Central memory CD8-positive, alpha-beta T cell (primary cell): ENCODE measurements at places on chromosomes 12 and 14.
A peak's percentile ranks its signal among the peaks of the same experiment; 100 is the strongest.

DNA sequence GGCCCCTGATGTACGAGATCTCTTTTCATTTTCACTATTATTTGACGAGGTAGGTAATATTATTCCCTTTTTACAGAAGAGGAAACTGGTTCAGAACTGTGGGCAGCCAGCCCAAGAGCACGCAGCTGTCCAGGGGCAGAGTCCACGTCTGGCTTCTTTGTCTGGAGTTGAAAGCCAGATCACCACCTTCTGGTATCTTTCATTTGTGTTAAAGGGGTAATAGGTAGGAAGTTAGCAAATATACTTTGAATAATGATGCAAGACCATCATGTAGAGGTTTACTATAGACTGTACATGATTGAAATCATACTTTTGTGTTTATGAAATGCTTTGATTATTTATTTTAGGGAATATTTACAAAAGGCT is 144.1 kb upstream of the AMIGO2 start:
- DNase-seq: no peak

GRCh38 chr12:111557271-111558106 is 41.6 kb downstream of the ATXN2 start:
- DNase-seq: no peak

DNA sequence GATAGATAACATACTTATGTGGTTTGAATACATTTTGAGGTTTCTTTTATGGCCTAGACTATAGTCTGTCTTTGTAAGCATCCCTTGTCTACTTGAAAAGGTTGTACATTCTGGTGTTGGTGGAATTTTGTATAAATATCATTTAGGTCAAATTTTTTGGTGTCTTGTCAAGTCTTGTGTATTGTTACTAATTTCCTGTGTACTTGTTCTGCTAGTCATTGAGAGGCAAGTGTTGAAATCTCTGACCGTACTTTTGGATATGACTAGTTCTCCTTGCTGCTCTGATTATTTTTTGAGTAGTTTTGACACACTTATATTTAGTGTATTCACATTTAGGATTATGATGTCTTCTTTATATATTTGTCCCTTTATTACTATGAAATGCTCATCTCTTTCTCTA is 219.6 kb downstream of the CCDC91 start:
- DNase-seq: no peak

- DNase-seq: no peak
Observed at GRCh38 chr12:59041241-59042121, 121.2 kb upstream of the LRIG3 start.

DNA sequence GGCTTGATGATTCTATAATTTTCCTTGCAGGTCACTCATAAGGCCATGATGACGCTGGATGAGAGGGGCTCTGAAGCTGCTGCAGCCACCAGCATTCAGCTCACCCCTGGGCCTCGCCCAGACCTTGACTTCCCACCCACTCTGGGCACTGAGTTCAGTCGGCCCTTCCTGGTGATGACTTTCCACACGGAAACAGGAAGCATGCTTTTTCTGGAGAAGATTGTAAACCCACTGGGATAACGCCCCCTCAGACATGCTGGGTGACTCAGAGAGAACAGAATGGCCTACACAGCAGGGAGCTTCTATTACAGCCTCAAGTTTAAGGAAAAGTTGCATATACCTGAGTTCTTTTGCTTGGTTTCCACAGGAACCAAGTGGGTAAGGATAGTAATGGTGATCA is 34.3 kb downstream of the SERPINA3 start:
- no peak for DNase-seq

DNA sequence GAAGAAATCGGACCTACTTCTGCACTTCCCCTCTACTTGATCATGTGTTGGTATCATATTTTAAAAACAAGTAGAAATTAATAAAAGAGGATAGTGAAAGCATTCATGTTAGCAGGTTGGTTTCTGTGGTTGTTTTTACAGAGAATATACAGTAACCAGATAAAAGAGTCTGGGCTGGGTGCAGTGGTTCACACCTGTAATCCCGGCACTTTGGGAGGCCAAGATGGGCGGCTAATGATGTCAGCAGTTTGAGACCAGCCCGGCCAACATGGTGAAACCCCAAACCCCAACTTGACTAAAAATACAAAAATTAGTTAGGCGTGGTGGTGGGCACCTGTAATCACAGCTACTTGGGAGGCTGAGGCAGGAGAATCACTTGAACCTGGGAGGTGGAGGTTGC is 55.9 kb downstream of the LRP6 start:
- DNase-seq: peak; percentile 53

DNA sequence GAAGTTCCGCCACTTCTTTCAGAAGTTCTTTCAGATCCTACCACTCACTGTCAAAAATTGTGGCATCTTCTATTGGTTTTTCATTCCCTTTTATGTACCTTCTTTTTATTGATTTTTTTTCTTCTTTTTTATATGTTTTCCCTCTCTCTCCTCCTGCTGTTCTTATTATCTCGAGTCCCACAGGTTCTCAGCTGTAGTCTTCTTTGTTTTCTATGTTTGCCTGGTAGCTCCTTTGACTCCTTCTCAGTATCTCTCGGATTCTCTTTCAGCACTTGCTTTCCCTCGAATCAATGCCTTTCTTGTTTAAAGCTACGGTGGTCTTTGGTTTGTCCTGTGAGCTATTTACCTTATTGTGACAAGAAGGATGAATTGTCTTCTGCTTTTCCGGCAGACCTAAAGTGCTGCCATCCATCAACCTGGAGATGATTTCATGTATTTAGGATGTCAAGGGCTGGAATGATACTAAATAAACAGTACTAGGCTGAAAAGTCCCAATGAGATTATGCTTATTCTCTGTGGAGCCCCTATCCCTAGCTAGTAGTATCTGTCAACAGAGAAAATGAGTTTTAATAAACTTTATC is 541.7 kb downstream of the NOVA1 start:
- DNase-seq: no peak

- DNase-seq: no peak
Observed at GRCh38 chr12:13390381-13390861, 193.9 kb downstream of the EMP1 start.

DNA sequence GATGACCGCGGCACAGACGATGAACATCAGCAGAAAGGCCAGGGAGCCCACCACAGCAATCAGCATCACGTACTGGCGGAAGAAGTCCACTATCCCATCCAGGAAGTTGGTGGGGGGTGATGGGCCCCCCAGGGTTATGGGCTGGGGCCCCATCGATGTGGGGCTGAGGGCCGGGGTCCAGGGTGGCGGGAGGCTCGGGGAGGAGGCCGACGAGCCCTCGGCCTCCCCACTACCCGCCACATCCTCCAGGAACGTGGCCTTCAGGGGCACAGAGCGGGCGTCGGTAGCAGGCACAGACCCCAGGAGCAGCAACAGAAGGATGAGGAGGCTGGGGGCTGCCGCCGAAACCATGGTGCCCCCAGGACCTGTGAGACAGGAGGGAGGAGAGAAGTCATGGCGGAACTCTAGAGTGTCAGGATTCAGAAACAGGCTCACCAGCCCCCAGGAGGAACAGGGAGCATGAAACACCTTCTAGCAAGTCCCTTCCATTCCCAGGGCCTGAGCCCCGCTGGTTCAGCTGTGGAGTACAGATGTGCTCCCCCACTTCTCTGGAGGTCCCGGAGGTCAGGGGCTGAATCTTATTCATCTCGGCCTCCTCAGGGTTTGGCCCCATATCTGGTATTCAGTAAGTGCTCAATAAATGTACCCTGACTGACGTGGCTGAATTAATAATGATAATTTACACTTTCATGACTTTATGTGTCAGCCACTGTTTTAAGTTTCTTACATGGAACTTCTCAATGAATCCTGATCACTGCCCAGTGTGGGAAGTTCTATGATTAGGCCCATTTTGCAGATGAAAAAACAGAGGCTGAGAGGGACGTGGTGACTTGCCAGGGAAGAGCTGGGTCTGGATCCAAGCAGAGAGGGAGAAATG is 5.6 kb downstream of the TMEM119 start:
- no peak for DNase-seq

GRCh38 chr12:130357241-130357640 is 19.6 kb downstream of the PIWIL1 start:
- DNase-seq: no peak

- DNase-seq: peak; percentile 38
Observed at GRCh38 chr14:106268013-106268727, 741.8 kb downstream of the TMEM121 start.

DNA sequence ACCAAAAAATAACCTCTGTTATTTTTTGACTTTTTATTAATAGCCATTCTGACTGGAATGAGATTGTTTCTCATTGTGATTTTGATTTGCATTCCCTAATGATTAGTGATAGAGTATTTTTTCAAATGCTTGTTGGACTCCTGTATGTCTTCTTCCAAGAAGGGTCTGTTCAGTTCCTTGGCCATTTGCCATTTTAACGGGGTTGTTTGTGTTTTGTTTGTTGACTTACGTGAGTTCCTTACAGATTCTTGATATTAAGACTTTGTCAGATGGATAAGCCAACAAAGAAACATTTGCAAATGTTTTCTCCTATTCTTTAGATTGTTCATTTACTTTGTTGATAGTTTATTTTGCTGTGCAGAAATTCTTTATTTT is 651.6 kb upstream of the LRFN5 start:
- DNase-seq: no peak

DNA sequence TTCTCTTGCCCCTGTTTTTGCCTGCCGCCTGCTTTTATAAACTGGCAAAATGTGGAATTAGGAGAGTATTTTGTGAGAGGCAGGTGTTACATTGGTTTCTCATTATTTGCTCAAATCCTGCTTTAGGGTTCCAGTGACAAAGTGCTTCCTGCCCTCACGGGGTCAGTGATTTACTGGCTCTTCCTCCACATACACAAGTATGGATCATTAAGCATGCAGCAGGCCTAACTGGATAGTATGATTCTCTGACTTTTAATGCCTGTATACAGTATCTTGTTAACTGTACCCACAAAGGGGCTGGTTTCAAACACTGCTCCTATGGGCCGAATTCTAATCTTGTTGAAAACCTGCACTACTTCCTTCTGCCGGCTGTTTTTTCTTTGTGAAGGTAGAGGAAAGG is 63.2 kb downstream of the PTCSC3 start:
- DNase-seq: no peak

DNA sequence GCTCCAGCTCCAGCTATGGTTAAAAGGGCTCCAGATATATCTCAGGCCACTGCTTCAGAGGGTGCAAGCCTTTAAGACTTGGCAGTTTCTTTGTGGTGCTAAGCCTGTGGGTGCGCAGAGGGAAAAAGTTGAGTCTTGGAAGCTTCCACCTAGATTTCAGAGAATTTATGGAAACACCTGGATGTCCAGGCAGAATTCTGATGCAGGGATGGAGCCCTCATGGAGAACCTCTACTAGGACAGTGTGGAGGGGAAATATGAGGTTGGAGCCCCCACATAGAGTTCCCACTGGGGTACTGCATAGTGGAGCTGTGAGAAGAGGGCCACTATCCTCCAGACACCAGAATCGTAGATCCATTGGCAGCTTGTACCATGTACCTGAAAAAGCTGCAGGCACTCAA is 69.9 kb downstream of the SDR9C7 start:
- DNase-seq: no peak

GRCh38 chr12:46043972-46044520 is 53.7 kb upstream of the SCAF11 start:
- DNase-seq: no peak

DNA sequence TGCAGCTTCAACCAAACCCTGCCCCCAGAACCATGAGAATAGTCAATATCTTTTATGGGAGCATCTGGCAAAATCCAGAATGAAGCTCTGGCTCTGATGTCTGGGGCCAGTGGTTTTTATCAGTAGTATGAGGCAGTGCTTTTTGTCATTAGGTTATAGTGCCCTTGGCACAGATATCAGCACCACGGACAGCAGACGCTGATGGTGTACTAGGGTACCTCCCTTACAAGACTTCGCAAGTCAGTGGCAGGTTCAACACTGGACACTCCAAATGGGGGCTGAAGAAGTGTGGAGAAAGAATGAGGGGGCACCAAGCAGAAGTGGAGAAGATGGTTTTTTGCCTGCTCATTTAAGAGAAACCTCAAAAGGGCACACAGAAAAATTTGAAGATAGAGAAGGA is 68.2 kb upstream of the E2F7 start:
- no peak for DNase-seq

- no peak for DNase-seq
Observed at GRCh38 chr12:122981036-122981471, 573 bp downstream of the ARL6IP4 start.

DNA sequence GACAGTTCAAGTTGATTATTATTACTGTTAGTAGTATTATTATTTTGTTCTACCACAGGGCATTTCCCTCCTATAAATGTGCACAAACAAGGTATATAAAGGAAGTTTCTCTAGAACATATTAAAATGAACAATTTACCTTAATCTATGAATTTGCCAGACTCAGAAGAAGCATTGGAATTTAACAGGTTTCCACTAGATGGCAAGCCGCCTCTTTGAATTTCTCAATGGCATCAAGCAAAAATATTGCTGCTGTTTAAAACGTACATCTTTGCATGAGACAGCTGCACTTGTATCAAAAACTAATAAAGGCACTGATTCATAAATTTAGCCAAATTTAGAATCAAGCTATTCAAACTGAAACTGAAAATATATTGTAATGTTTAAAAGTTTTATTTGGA is 34.6 kb upstream of the MIS18BP1 start:
- no peak for DNase-seq

- DNase-seq: no peak
Observed at GRCh38 chr14:90569606-90570387, 173.0 kb downstream of the CALM1 start.

GRCh38 chr12:18283831-18284230 is 22.5 kb downstream of the PIK3C2G start:
- no peak for DNase-seq
